ENCODE measurements at places on chromosomes 6 and 20.

- DNase-seq, result no peak
Measured at GRCh38 chr20:3046677-3047462, 1.0 kb downstream of the MRPS26 start.

DNA sequence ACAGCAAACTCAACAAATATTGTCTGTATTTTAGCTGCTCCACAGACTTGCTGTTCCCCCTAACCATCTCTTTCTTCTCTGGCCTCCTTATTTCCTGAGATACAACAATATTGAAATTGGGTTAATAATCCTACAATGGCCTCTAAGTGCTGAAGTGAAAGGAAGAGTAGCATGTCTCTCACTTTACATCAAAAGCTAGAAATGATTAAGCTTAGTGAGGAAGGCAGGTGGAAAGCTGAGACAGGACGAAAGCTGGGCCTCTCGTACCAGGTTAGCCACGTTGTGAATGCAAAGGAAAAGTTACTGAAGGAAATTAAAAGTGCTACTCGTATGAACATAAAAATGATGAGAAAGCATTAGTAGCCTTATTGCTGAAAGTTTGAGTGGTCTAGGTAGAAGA, 63.8 kb downstream of the ELOVL5 start:
- no peak for DNase-seq

DNA sequence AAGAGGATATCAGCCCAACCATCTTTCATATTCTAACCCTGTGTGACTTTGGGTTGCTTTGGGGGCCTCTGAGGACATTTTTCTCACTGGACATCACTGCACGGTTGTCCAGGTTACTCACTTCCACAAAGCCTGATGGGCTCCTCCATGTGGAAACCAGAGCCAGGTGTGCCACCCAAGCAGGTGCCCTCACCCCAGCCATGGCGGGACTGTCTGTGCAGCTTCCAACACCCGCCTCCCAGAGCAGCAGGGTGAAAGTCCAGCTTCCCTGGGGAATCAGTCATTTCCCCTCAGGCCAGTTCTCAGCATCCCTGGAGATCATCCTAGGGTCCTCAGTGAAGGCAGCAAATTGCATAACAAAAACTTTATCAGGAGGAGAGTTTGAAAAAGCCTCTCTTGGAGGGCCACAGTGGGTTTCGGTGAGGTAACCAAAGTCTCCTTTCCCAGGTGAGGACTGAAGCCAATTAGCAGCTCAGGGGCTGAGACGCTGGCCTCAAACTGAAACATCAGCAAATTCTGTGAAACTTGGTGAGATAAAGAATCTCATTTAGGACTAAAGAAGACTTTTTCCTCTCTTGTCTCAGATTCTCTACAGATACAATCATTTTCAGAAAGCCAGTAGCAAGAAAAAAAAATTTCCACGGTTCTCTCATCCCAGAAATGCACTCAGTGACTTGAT, 289.6 kb upstream of the CDH4 start:
- no peak for DNase-seq

- DNase-seq, result no peak
Measured at GRCh38 chr6:16199804-16200203, 38.6 kb upstream of the GMPR start.
